Hematopoietic multipotent progenitor cell treated with erythropoietin and hydrocortisone succinate and interleukin-3 and kit ligand, for 4 days (in vitro differentiated cells): ENCODE measurements at places on chromosomes 3 and 15.

GRCh38 chr15:34987609-34988026 is 469 bp downstream of the ZNF770 start:
- no peak for DNase-seq

DNA sequence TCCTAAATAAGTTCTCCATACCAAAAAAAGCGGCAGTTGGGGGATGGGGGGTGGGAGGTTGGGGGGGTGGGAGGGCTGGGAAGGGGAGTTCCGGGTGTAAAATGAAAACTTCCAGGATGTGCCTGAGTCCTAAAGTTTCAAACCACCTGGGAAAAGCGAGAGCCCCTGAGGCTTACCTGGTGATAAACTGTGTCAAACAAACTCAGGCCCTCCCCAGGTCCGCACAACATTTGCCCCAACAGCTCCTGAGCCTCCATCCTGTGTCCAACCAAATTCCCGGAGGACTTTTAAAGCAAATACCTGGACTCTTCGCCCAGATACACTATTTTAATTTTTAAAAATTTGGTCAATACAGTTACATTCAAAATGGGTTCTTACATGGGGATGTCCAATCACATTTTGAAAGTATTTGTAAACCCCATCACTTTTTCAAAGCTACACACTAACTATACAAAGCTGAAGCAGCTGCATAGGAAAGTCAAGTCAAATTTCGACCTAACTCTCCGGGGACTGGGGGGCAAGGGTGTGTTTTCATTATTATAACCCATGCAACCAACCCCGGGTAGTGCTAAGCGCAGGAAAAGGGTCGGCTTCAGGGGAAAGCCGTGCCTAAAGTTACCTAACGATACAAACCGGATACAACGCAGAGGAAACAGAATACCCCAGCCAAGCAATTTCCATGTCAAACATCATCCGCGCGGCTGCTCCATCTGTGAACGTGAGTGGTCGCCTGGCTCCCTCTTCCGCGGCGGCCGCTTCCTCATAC is 685 bp upstream of the FOXB1 start:
- no peak for DNase-seq

GRCh38 chr15:69120732-69121131 is 39.7 kb upstream of the GLCE start:
- no peak for DNase-seq

DNA sequence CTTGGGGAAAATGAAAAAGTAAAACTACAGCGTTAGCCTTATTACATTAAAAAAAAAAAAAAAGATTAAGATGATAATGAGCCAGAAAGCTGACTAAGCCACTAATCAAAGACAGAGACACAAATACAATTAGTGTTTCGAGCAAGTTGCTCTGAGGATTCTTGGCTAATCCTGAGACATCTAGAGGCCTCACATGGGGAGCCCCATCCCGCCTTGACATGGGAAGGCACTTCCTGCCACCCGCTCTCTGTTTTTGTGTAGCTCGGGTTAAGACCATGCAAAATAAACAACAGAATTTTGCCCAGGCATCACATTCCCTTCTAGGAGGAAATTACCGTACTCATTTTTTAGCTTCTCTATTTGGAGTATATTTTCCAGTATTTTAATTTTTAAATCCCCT is 15.3 kb downstream of the HESX1 start:
- no peak for DNase-seq

GRCh38 chr3:179898024-179898423 is 138.7 kb downstream of the PEX5L start:
- peak; percentile 89 for DNase-seq

DNA sequence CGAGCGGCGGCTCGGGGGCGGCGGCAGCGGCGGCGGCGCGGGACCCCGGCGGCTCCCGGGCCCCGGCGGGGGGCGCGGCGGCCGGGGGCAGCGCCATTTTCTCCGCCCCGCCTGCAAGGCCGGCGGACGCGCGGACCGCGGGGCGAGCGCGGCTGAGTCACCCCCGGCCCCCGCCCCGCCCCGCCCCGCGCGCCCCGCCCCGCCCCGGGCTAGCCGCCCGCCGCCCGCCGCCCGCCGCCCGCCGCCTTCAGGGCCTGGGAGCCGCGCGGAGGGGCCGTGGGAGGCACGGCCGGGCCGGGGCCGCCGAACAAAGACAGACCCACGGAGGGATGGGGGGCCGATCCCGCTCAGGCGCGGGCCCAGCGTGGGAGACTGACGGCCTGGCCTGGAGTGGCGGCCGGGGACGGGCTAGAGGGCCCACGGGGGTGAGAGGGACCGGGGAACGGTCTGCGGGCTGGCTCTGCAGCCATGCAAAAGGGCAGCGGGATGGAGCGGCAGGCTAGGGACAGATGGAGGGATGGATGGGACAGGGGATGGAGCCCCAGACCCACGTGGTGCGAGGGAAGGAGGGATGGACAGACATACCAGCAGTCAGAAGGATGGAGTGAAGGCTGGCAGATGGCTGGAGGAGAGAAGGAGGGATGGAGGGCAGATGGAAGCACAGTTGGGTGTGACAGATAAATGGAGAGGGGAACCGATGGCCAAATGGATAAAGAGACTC is at the start of gene EIF4E3:
Gene EIF4E3, minus strand, starts transcription at position 132 of the 721 bp plus-strand sequence. Its CDS starts 35 bp downstream, at position 97.
- peak; percentile 61 for DNase-seq

- no peak for DNase-seq
Observed at GRCh38 chr3:130509008-130509407, 8.0 kb upstream of the COL6A6 start.

DNA sequence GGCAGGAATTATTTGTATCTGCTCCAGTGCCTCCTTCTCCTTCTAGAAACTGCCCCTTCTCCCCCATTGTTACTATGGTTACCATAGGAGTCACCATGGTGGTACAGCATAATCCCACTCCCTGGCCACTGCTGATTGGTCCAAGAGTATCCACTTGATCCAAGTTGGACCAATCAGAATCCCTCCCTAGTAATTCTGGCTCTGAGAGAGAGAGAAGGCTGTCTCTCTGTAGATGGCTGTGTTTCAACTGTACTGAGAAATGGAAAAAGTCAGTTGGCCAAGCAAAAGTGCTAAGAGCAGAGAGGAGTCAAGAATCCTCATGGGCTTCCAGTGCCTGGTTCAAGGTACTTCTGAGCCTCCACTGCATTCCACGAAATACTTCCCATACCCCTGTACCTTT is 120.6 kb upstream of the SPATA12 start:
- DNase-seq, result no peak

DNA sequence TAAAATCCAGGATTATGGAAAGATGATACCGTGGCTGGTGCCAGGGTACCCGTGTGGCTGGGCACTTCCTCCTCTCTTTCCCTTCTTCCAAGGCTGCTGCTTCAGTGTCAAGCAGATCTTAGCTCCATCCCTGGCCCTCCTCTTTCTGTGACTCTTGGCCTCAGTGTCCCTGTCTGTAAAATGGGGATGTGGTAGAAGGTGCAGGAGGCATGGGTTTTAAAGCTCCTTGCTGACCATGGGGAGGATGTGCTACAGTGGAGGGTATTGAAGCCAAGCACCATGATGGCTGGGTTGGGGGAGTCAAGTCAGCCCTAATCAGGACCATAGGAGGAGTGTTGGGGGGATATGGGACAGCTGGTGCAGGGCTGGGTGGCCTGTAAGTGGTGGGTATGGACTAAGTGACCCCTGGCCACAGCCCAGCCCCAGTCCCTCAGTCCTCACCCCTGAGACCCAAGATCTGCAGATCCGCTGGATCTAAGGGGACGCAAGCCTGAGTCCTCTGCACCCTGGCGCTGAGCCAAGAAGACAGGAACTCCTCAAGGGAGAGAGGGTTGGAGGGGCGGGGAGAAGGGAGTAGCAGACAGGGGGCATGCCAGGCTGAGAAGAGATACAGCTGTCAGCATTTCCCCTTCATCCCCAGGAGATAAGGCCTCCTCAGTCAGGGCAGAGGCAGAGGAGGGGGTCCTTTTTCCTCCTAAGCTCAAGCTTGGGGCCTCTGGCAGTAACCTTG is 12.0 kb downstream of the PTH1R start:
- peak; percentile 73 for DNase-seq

GRCh38 chr3:178152031-178152806 is 384.0 kb upstream of the KCNMB2 start:
- DNase-seq, result no peak

GRCh38 chr3:49012441-49013017 is 5.3 kb downstream of the WDR6 start:
- no peak for DNase-seq

DNA sequence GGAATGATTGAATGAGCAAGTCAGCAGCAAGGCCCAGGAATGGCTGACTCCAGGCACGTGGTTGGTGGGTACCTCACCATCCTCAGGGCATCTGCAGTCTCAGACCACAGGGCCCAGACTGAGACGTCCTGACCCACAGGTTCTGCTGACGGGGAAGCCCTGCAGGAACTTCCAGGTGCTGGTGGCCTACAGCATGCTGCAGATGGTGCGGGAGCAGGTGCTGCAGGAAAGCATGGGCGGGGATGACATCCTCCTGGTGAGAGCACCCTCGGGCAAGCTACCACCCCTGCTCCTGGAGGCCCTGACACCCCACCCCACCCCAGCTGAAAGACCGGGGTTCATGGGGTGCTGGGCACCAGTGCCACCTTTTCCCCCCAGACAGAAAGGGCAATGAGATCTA is 14.1 kb downstream of the TBC1D21 start:
- no peak for DNase-seq

DNA sequence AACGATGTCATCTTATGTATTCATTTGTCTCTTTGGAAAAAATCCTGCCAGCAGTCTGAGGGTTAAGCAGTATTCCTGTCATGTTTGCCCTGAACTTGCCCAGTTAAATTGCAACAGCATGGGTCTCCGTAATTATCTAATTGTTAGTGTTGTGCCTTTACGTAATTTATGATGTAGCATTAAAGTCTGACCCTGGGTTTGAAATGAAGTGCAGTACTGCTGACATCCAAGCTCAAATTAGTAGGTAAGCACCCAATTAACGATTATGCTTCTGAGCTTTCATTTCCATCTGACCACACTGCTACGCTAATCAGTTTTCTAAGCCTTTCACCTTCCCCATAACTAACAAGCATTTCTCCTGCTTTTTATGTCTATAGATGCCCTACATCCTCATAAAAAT is 241.8 kb downstream of the ARRDC4 start:
- no peak for DNase-seq

GRCh38 chr3:187112934-187113793 is 26.1 kb downstream of the RPL39L start:
- peak; percentile 64 for DNase-seq

DNA sequence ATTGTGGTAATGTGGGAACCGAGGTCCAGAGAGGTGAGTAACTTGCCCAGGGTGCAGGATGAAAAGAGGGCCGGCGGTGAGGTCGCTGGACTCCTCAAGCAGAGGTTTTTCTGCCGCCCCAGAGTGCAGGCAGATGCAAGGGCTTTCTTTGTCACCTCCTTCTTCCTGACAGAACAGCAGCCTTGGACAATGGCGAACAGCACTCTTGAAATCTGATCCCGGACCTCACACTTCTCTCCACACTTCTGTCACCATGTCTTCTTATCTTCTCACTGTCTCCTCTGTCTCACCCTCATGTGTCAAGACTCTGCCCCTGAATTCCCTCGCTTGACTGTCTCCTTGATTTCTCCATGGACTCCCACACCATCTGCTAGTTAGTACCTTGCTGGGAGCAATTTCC is 15.4 kb upstream of the VPS8 start:
- DNase-seq, result no peak

DNA sequence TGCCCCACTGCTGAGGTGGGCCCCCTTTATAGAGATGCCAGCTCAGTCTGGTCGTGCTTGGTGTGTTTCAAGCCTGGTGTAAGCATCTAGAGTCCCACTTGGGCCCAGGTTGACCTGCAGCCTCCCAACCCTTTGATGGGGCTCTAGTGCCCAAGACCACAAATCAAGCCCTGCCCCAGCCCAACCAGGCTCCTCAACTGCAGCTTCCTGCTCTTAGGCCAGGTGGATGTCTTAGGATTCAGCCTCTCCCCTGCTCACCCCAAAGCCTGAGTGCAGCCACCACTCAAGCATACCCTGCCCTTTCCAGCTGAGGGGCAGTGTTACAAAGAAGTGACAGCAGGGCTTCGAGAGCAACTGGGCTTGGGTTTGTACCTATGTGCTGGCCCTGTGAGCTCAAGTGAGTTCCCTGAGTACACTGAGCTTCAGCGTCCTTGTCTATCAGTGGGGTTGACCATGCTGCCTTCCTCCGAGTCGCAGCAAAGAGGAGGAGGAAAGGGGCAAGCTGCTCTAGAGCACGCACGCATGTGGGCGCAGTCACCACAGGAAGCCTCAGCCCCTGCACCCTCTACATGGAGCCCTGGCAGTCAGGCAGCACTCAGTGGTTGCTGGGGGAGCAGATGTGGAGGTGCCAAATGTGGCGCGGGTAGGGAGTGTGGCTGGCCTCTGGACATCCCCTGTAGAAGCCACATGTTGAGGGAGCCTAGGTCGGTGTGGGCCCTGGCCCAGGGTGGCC is 120.7 kb downstream of the EEFSEC start:
- DNase-seq, result no peak

DNA sequence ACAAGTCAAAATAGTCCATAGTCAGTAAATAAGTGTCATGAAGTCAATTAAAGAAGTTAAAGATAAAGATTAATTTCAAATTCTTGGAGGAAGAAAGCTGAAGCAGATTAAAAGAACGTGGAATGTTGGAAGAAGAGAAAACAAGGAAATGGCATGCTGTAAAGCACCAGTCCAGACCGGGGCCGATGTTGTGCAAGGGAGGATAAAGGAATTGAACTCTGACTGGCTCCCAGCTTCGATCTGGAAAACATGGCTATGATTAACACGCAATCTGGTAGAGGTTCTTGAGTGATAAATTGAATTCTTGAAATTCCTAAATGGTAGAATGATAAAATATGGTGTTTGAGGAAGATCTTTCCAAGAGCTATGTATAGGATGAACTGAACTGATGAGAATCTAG is 194.4 kb downstream of the MEIS2 start:
- DNase-seq, result no peak

GRCh38 chr3:54577313-54577712 is 350.5 kb downstream of the LRTM1 start:
- DNase-seq, result no peak

DNA sequence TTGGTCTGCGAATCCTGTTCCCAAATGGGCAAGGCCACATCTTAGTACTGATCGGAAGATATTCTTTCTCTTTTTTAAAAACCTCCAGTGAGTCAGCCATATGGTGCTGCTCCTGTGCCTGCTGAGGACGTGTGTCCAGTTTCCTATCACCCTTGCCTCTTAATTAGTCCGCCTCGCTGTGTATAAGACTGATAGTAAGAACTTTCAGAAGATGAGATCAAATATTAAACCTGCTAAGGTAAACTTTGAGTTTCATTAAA is 612 bp downstream of the UBA5 start:
- peak; percentile 56 for DNase-seq

- no peak for DNase-seq
Observed at GRCh38 chr3:137958636-137959035, 51.3 kb upstream of the CLDN18 start.
